Foreskin fibroblast (primary cell): ENCODE measurements at places on chromosomes 5 and 9.

DNA sequence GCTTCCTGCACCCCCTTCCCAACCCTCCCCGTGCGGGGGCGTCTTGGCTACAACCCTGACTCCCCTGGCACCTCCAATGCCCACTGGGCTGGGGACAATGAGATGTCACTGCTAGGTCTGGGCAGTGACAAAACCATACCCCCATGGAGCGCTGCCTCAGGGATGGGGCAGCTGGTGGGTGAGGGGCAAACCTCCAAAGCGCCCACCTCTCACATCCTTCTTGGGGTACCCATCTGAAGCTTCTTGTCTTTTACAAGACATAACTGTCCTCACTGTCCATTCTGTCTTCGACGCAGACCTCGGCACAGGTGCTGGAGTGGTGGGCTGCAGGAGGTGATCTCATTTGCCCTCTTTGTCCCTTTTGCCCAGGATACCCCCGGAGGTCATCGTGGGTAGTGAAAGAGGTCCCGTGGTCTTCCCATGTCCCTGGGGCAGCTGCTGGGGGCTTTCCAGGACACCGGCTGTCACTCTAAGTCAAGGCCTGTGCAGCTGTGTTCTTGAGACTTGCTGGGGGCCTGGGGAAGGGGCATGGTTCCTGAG lies 27.8 kb upstream of the CSF1R start:
- DNase-seq, result no peak

GRCh38 chr9:103707181-103707580 lies 386.9 kb upstream of the SMC2 start:
- no peak for DNase-seq

DNA sequence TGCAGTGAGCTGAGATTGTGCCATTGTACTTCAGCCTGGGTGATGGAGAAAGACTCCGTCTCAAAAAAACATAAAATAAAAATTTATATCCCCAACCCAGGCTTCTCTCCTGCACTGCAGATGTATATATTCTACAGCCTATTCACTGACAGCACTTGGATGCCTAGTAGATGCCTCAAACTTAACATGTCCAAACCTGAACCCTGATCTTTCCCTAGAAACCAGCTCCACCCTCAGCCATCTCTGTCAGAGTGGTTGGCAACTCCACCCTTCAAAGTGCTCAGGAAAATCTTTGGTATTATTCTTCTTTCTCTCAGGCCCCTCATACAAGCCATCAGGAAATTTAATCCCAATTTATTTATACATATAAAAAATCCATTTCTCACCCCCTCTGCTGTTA lies 36.9 kb upstream of the TXN start:
- DNase-seq, result no peak

DNA sequence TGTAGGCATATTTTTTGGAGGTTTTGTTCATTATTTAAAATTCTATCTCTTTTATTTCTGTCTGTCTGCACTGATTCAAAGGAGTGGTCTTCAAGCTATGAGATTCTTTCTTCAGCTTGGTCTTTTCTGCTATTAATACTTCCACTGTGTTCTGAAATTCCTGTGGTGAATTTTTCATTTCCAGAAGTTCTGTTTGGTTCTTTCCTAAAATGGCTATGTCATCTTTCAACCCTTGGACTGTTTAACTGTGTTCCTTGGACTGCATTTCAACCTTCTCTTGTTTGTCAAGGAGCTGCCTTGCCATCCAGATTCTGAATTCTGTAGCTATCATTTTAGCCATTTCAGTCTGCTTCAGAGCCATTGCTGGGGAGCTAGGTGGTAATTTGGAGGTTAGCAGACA lies 76.3 kb downstream of the CERT1 start:
- peak; percentile 3 for DNase-seq

DNA sequence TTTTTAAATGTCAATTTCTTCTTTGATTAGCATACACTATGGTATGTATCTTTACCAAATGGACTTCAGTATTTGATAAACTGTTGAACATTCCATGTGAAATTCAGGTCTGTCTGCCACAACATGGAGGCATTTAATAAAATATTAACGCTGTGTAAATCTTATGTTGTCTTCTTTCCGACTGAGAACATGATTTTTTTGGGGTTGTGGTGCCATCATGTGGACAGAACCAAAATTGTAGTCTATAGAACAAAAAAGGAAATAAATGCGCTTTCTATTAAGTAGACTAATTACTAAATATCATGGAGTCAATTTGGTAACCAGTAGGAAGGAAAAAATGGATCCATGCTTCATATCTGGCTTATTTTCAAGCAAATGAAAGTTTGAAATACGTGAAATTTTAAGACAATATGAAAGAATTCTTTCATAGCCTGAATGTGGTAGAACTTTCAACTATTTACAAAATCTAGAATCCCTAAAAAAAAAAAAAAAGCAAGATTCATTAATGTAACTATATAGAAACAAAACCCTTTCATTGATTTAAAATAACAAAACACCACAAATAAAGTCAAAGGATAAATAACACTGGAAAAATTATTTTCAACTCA lies 2.8 kb upstream of the PLK2 start:
- DNase-seq, result peak; percentile 41

DNA sequence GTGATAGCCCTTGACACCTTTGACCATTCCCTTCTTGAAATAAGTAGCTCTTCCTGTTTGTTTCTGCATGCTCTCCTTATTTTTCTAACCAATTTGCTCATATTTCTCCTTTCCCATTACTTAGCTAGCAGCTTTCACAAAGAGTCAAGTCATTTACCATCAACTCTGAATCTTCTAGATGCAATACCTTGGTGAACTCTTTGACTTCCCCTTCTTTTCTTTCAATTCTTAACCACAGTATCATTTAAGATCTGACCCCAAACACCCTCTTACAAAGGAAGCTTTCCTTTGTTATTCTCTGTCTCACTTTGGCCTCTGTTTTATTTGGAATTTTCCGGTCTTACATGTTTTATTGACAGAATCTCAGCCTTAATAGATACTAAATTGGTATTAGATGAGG lies 14.0 kb downstream of the NFX1 start:
- DNase-seq, result no peak

DNA sequence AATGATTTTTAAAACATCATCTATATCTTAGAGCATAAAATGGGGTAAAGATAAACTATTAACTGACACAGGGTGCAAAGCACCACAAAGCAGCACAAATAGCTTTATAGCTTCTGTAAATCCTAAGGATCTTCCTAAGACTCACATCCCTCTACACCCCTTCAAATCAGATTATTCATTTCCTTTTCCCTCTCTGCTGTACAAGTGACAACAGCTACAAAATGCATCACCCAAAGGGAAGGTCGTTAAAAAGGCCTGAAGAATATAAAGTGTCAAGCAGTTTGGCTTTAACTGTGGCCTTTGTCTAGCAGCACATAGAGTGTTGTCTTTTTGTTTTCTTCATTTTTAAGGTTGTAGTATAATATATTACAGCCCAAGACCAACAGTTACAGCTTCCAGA lies 422.1 kb downstream of the PDE4D start:
- no peak for DNase-seq

DNA sequence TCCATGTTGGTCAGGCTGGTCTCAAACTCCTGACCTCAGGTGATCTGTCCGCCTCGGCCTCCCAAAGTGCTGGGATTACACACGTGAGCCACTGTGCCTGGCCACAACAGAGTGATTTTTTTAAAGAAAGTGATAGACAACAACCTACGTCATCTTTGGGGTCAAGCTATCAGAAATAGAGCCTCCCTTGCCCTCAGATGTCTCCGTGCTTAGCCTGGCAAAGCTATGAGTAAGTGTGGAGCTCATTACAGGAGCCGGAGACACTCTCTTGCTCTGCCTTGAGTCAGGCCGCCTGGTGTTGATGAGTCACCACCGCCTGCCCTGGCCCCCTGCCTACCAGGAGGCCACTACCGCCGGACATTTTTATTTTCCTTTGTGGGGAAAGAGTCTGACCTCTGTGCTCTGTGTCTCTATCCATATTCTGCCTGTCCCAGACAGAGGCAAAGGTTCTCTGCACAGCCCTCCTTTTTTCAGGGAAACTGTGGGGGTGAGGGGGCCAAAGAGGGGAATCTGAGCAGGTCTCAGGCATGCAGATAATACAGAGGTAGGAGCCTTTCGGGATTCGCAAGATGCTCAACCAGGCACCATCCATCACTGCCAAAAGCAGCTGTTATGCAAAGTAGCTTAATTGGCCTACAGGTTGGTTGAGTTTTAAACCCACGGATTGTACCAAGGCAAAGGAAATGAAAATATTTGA lies 123.7 kb upstream of the CPEB4 start:
- DNase-seq, result peak; percentile 95

DNA sequence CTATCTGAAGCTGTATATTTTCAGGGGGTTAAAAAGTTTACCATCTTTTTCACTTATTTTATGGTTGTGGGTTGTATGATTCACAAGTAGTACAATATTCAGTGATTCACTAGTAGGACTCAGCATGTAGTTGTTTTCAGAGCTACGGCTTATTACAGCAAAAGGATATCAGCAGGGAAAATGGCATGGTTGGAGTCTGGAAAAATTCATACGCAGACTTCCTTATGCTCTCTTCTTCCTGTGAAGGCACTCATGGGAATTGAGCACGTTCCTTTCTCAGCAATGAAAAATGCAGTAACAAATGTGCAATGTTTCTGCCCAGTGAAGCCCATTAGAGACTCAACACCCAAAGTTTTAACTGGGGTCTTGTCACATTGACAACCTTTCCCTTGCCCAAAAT lies 250.5 kb downstream of the KCNN2 start:
- DNase-seq, result no peak

GRCh38 chr9:99730062-99730461 lies 91.6 kb upstream of the NR4A3 start:
- DNase-seq, result no peak

DNA sequence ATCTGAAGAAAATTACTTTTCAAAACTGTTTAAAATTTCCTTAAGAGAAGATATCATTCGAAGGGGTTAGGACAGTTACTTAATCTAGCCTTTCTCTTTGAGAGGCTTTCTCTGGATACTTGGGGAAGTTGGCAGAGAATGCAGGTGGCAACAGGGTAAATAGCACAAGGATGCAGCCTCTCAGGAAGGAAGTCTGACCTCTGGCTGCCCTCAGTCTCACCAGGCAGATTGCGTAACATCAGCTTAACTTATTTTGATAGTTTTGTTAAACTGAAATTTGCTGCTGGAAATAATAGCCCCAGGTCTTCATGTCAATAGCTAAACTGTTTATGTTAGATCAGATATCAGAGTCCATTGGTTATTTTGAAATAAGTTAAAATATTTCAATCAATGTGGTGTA lies 20.4 kb downstream of the CCDC192 start:
- DNase-seq, result peak; percentile 69

DNA sequence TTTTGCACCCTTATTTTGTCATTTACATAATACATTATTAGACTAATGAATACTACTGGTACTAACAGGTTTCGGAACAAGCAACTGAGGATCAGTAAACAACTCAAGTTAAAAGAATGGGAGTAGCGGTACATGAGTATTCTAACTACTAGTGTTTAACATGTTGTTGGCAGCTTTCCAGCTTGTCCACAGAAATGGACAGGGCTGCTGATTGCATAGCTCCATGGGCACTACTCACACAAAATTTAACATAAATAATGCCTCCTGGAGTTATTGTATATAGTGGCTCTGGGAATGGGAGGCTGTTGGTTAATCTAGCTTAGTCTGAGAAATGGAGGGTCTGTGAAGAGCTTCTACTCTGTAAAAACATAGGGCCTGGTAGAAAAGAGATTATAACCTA lies 6.7 kb downstream of the NCBP1 start:
- DNase-seq, result peak; percentile 10

GRCh38 chr9:16516891-16517290 lies 353.6 kb downstream of the BNC2 start:
- peak; percentile 56 for DNase-seq

DNA sequence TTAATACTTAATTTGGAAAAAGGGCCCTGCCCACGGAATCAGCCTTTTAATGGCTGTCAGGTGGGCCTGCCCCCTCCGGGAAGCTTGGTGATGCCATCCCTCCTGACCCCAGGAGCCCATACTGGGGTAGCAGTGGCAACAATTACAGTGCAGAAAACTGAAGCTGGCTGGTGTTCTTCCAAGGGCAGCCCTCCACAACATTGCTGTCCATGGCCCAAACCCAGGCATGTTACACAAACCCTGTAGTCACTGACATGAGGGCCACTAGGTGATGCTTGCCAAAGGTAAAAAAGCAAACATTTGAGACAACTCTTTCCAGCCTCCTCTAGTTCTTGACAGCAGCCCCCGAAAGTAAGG lies 150.1 kb upstream of the LHFPL2 start:
- DNase-seq, result no peak

- no peak for DNase-seq
Measured at GRCh38 chr9:38254151-38254550, 138.4 kb upstream of the ALDH1B1 start.

DNA sequence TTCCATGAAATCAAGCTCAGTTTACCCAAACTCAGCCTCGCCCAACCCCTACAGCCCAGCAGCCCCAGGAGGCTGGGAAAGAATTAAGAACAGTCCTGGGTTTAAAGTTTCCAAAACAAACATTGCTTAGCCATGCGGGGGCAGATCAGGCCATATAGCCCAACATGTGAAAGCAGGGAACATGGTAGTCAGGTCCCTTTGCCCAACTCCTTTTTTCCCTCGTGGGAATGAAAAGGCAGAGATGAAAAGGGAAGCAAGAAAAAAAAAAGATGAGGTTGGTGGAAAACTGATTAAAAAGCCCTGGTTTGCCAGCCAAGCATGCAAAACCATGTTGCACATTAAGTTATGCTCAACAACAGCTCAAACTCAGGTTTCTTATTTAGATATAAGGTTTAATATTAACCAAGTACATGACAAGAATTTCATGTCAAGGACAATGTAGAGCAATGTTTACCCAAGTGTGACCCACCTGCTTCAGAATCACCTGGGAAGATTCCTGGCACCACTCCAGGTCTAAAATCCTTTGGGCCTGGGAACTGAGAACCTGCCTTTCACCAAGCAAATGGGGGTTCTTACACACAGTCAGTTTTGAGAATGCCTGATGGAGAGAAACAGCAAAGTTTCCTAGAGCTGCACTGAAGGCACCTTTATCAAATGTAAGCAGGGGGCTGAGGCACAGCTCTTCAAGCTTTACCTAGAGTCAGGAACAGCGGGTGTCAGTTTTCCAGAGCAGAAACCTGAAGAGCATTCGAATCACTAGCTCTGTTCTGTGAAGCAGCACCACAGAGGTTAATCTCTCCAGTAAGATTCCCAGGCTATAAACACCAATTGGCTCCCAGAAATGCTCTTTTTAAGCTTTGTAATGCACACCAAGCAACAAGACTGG lies 1.7 kb downstream of the FREM1 start:
- no peak for DNase-seq

- no peak for DNase-seq
Measured at GRCh38 chr5:14853685-14854084, 17.9 kb downstream of the ANKH start.

DNA sequence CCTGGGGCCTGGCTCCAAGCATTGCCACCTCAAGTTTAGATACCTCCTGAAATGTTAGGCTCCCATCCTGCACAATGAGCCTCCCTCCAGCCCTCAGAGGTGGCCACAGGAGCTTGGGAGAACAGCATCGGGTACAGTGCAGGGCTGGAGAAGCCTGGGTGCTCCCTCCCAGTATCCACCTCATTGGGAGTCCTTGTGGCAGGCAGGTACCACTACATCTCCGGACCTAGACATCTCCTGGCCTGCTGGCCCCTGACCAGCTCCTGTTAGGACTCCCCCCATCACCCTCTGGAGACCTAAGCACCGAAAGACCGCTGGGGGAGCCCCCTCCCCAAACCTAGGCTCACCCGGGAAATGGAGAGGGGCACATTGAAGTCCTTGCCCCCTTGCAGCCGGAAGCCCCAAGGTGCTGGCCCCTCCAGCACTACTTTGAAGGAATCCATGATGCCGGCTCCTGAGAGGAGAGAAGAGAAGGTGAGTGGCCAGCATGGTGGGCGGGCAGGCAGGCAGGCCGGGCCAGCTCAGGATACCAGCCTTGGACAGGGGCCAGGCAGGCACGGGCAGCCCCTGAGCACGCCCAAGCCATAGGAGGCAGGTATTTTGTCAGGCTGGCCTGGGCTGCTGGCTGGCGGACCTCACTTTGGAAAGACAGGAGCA lies 1.2 kb downstream of the PDLIM7 start:
- DNase-seq, result no peak
